ENCODE measurements at places on chromosomes 3 and 15. TPM values are rescaled to one million over a fixed set of nuclear protein-coding genes. Genes with fewer than 3 reads are reported as not detected.

GOLGA8T gene
- 0.23 TPM for total RNA-seq

TEX55 gene
- total RNA-seq = not detected

- DNase-seq = no peak
Measured at GRCh38 chr3:4928277-4928789, 50.9 kb upstream of the BHLHE40 start.

DNA sequence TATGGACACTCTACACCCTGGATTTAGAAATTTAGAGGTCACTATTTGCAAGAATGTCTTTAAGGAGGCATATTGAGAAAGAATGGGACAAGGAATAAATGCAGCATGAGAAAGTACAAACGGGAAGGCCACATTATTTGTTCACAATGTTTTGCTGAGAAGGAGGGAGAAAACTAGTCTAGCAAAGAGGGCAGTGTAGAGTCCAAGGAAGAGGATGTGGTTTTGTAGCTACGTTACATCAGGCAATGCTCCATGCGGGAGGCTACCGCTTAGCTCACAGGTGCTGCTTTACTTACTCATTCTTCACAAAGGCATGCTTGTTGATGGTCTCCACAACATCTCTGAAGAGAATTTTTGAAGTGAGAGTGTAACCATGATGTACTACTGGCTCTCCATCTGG lies 191.1 kb downstream of the PLCH1 start:
- peak; percentile 50 for DNase-seq

DNA sequence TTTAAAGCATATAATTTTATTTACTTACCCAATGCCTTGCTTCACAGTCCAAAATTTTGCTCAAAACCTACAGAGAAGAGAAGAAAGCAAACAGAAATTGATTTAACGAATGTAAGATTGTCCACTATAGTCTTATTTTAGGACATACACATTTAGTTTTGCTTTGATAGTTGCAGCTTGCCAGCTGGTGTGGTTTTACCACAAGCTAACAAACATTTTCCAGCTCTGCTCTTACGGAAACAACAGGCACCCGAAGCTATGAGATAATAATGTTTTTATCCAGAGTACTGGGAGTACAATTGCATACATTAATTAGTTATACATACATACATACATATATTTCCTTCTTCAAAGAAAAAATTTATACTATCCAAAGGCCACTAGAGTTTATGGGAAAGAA lies 10.4 kb downstream of the BCL6 start:
- DNase-seq = no peak

- DNase-seq = peak; percentile 92
Measured at GRCh38 chr3:170999737-171000242, 26.7 kb downstream of the SLC2A2 start.

- DNase-seq = no peak
Measured at GRCh38 chr3:98823791-98824190, 60.7 kb downstream of the ST3GAL6 start.

Data from Caki2 (cell line).